ENCODE measurements at places on chromosomes 11 and 22. TPM values are rescaled to one million over a fixed set of nuclear protein-coding genes. Genes with fewer than 3 reads are reported as not detected.

Gene HARBI1
- total RNA-seq: 5.3 TPM

Gene ANO1
- total RNA-seq: 1.4 TPM

Gene NUDT8
- 13.7 TPM for total RNA-seq

Gene CCDC157
- 2.3 TPM for total RNA-seq

Gene OR10A2
- total RNA-seq: not detected

Gene GGT5
- total RNA-seq: 3.7 TPM

Gene CARD16
- total RNA-seq: not detected

Gene GAL
- total RNA-seq: 11.6 TPM

Gene SPTBN2
- total RNA-seq: 9.3 TPM

Gene DDIAS
- total RNA-seq: 18.1 TPM

Gene MRGPRE
- 0.17 TPM for total RNA-seq

Gene MFNG
- total RNA-seq: 2.2 TPM

Gene DEAF1
- total RNA-seq: 35.5 TPM

Gene CBL
- total RNA-seq: 5.1 TPM

Gene DBX1
- total RNA-seq: not detected

Gene TNNT3
- total RNA-seq: not detected

Gene SAA4
- not detected for total RNA-seq

Gene EIF3F
- total RNA-seq: 323 TPM

Gene ART1
- total RNA-seq: not detected

Gene CAPN1
- total RNA-seq: 75.9 TPM

Gene POU2F3
- not detected for total RNA-seq

Gene MFRP
- not detected for total RNA-seq

Gene AQP11
- total RNA-seq: 1.3 TPM

Gene KCNE3
- not detected for total RNA-seq

Gene RAB3IL1
- 15.7 TPM for total RNA-seq

Gene CATSPER1
- total RNA-seq: 1.2 TPM

Gene ADM2
- total RNA-seq: 0.69 TPM

Gene KCNJ4
- total RNA-seq: 0.11 TPM

Gene TRPC6
- total RNA-seq: 0.71 TPM

Gene C11orf16
- not detected for total RNA-seq

Gene C11orf86
- 34.6 TPM for total RNA-seq

Gene APOBEC3H
- total RNA-seq: not detected

Gene PNPLA3
- total RNA-seq: 1.5 TPM

Gene OMP
- total RNA-seq: not detected

Gene OR51B5
- 0.47 TPM for total RNA-seq

Gene VWA5A
- total RNA-seq: 0.16 TPM

Gene KDM4D
- 0.40 TPM for total RNA-seq

Gene OR10G4
- total RNA-seq: not detected

Gene VPREB1
- not detected for total RNA-seq

Gene DEFB131B
- total RNA-seq: not detected

Gene CCDC134
- total RNA-seq: 3.8 TPM
